ENCODE measurements at places on chromosomes 3 and 15. TPM values are rescaled to one million over a fixed set of nuclear protein-coding genes. Genes with fewer than 3 reads are reported as not detected.

- DNase-seq = no peak
These were observed 84.3 kb downstream of the MB21D2 start for GRCh38 chr3:192833177-192833890.

GRCh38 chr15:27353856-27354255 is 382.9 kb downstream of the GABRG3 start:
- DNase-seq = no peak

GRCh38 chr3:13189639-13190377 is 116.6 kb upstream of the IQSEC1 start:
- no peak for DNase-seq

DNA sequence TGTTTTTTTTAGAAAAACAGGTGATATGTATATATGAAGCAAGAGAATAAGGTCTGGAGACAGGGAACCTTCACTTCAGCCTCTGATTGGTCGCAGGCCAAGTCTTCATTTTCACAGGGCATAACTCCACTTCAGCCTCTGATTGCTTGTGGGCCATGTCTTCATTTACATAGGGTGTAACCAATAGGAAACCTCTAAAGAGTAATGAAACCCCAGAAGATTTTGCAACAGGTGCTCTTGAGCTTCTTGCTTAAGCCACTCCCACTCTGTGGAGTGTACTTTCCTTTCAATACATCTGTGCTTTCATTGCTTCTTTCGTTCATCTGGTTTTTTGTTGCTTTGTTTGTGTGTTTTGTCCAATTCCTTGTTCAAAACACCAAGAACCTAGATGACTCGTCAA is 22.6 kb upstream of the SCG3 start:
- DNase-seq = no peak

- no peak for DNase-seq
These were observed 38.5 kb downstream of the ARPP21 start for GRCh38 chr3:35677797-35678196.

DNA sequence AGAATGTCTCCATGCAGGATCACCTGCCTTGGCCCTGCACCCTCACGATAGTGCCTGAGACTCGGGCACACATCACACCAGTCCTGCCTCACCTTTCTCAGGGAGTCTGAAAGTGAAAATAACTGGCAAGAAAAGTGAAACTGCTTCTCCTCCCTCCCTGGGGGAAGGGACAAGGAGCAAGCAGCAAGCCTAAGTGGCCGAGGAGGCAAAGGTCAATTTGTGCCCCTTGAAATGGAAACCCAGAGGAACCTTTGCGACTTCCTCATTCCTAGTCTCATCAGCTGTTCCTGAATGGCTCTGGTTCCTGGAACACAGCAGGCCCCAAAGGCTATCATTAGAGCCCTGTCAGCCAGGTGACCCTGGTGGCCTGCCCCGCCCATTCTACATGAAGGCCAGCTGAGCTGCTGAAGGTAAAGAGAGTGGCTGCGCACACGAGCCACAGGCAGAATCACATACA is 28.0 kb upstream of the SLCO2A1 start:
- DNase-seq = no peak

- DNase-seq = no peak
These were observed 45.7 kb downstream of the C2CD4B start for GRCh38 chr15:62119227-62119864.

GRCh38 chr3:128011140-128011539 is 41.1 kb upstream of the SEC61A1 start:
- DNase-seq = no peak

DNA sequence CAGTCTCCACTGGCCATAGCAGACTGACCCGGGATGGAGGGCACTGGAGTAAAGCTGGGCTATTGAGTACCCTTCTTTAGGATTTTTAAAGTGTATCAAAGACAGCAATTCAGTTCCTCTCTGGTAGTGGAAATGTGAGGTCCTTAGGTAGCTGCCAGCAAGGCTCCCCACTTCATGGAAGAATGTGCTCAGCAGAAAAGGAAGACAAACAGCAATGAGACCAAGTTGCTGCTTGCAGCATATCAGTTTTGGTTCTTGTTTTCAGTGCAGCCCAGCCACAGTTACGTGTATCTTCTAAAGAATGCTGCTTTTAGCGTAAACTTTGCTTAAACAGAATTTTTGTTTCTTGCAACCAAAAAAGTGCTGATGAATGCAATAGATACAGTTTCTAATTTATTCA is 374.0 kb upstream of the CBLB start:
- no peak for DNase-seq

The MORC1 gene
- not detected for total RNA-seq

All from heart right ventricle (tissue), 16 donors.